Activated CD8-positive, alpha-beta memory T cell treated with anti-CD3 and anti-CD28 coated beads, Interleukin-2, amount 50 U/mL, for 4 hours (primary cell): ENCODE measurements at places on chromosomes 16 and 17.

GRCh38 chr17:82051776-82052637 is at the start of the genes GPS1 and RFNG:
Gene GPS1 (plus strand): TSS chr17:82051898. CDS start chr17:82051932, 34 bp downstream.
Gene RFNG (minus strand): TSS chr17:82051811. CDS start chr17:82051766, 45 bp downstream.
- DNase-seq = peak; percentile 86

- DNase-seq = peak; percentile 78
These were observed 70.8 kb upstream of the TNRC6C start for GRCh38 chr17:77887464-77888241.

DNA sequence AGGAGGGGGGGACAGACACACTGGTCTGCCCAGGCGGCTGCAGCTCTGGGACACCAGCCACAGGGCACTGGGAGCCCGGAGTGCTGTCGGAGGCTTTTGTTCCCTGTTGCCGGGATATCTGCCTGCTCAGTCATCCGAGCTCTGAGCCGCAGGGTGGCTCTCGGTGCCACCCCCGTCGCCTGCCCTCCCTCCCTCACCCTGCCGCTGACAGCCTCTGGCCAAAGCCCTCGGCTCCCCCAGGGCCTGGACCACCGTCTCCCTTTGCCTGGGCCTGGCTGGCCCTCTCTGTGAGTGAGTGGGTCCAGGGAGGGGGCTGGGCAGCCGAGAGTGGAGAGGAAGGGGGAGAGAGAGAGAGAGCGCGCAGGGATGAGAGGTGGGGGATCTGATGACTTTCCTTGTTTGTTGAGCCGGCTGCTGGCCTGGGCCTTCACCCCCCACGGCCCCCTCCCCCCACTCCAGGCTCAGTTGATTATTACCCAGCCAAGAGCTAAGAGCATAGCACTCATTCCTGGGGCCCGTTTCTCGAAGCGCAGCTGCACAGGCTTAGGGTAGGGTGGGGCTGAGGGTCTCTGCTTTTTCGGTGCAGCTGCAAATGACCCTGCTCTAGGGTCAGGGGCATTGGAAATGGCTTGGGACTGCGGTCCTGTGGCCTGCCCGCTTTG is 2.7 kb downstream of the FOXJ1 start:
- DNase-seq = no peak

GRCh38 chr16:77868052-77868451 is 79.7 kb downstream of the VAT1L start:
- no peak for DNase-seq

DNA sequence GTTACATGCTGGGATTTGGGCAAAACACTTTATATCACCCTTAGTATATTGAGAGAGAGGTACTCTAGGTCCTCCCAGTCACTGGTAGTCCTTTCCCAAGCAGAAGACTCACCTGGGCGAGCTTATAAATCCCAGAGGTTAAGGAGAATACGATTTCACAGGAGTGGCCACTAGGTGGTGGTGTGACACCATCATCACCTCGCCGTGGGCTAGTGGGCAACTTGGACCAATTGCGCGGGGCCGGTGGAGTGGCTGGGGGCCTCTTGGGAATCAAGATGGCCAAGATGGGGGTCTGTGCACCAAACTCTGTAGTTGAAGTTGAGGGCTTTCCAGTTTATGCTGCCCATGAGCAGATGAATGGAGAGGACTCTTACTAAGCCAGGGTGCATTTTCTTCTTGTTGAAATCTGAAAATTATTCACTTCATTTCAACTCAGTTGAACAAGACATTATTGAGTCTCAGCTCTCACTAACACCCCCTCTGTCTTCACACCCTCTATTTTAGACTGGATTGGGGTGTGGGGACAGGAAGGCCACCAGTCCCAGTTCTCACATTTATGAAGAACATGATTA is 38.2 kb upstream of the PIRT start:
- DNase-seq = no peak
